ENCODE measurements at places on chromosomes 1 and 21.

- no peak for DNase-seq
- H3K4me1 ChIP-seq: no peaks in the 10 kb centered on the region
- no peak overlapping the region for H3K4me3 ChIP-seq
- no peaks in the 10 kb centered on the region for H3K27me3 ChIP-seq
- H3K27ac ChIP-seq: no peak overlapping the region
- no peaks in the 10 kb centered on the region for H3K36me3 ChIP-seq
Observed at GRCh38 chr21:29655577-29655976, 284.2 kb downstream of the GRIK1 start.

DNA sequence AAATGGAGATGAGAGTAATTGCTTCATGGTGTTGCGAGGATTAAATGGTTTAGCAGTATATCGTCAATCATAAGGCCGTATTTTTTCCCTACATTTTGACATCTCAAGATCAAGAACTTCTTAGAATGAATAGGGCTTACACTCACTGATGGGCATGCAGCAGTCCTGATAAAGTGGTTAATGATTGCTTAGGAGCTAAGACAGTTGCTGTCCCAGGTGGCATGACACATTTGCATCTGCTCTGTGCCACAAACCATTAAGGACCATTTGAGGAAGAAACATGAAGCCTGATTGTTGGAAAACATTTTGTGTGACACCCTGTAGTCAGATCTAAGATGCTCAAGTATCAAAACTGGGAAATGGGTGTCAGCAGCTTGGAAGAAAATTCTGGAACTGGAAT, 81.0 kb upstream of the SGIP1 start:
- no peaks in the 10 kb centered on the region for H3K36me3 ChIP-seq
- no peak overlapping the region for H3K27ac ChIP-seq
- DNase-seq: no peak
- H3K27me3 ChIP-seq: peaks cover 6% of the 10 kb centered on the region
- no peak overlapping the region for H3K4me3 ChIP-seq
- no peaks in the 10 kb centered on the region for H3K4me1 ChIP-seq

DNA sequence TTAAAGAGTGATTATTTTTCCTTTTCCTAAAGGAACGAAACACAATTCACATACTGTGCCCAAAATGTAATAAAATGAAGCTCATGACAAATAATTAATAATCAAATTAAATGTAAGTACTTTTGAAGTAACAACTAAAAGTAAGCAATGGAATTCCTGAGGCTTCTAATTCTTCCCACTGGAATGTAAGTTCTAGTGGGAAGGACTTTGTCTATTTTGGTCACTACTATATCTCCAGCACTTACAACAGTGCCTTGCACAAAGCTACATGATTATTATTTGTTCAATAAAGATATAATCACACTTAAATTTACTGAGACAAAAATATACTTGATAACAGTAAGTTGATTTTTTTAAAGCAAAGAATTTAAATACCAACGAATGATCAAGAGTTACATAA, 128.8 kb downstream of the COQ8A start:
- no peak overlapping the region for H3K27ac ChIP-seq
- no peak overlapping the region for H3K4me3 ChIP-seq
- H3K36me3 ChIP-seq: no peaks in the 10 kb centered on the region

DNA sequence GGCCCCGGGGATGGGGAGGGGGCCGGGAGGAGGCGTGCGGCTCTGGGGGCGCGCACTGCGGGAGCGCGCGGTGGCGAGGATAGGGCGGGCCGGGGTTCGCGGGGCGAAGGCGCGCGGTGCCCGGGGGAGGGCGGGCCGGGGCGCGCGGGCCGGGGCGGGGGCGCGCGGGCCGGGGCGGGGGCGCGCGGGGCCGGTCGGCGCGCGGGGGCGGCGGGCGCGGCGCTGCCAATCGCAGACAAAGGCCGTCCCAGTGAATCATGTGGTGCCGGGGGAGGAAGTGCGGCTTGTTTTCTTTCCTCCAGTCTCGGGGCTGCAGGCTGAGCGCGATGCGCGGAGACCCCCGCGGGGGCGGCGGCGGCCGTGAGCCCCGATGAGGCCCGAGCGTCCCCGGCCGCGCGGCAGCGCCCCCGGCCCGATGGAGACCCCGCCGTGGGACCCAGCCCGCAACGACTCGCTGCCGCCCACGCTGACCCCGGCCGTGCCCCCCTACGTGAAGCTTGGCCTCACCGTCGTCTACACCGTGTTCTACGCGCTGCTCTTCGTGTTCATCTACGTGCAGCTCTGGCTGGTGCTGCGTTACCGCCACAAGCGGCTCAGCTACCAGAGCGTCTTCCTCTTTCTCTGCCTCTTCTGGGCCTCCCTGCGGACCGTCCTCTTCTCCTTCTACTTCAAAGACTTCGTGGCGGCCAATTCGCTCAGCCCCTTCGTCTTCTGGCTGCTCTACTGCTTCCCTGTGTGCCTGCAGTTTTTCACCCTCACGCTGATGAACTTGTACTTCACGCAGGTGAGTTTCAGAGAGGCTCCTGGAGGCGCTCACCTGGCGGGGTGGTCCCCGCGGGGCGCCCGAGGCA, at the start of gene GPR137B:
Gene GPR137B, plus strand, starts transcription at position 287 of the 851 bp plus-strand sequence. Its CDS starts 84 bp downstream, at position 371.
- H3K4me3 ChIP-seq: peak within 1 kb of the TSS; percentile 82
- peaks cover 10% of the 10 kb centered on the region for H3K27me3 ChIP-seq
- no peak within 1 kb of the TSS for H3K27ac ChIP-seq
- no peaks in the 10 kb centered on the region for H3K36me3 ChIP-seq

GRCh38 chr1:237281481-237281880, 239.5 kb downstream of the RYR2 start:
- no peaks in the 10 kb centered on the region for H3K4me1 ChIP-seq
- H3K4me3 ChIP-seq: no peak overlapping the region
- H3K36me3 ChIP-seq: no peaks in the 10 kb centered on the region
- DNase-seq: no peak
- no peaks in the 10 kb centered on the region for H3K27me3 ChIP-seq

GRCh38 chr1:33846861-33847260, 17.0 kb upstream of the HMGB4 start:
- no peaks in the 10 kb centered on the region for H3K36me3 ChIP-seq
- no peak overlapping the region for H3K27ac ChIP-seq
- no peaks in the 10 kb centered on the region for H3K4me1 ChIP-seq
- no peaks in the 10 kb centered on the region for H3K27me3 ChIP-seq
- DNase-seq: no peak

GRCh38 chr1:175171036-175171913, 21.3 kb downstream of the KIAA0040 start:
- H3K36me3 ChIP-seq: peaks cover 70% of the 10 kb centered on the region
- no peak overlapping the region for H3K4me3 ChIP-seq
- H3K27ac ChIP-seq: no peak overlapping the region
- peaks cover 33% of the 10 kb centered on the region for H3K4me1 ChIP-seq

GRCh38 chr1:206490771-206491405, 16.4 kb upstream of the RASSF5 start:
- no peak for DNase-seq
- no peak overlapping the region for H3K27ac ChIP-seq
- H3K4me1 ChIP-seq: no peaks in the 10 kb centered on the region
- no peaks in the 10 kb centered on the region for H3K27me3 ChIP-seq

- H3K4me3 ChIP-seq: peak overlapping the region; percentile 72
- H3K4me1 ChIP-seq: peaks cover 32% of the 10 kb centered on the region
- no peaks in the 10 kb centered on the region for H3K27me3 ChIP-seq
- no peaks in the 10 kb centered on the region for H3K36me3 ChIP-seq
- DNase-seq: peak; percentile 42
Observed at GRCh38 chr1:8604041-8604945, 213.1 kb downstream of the RERE start.

GRCh38 chr1:151723726-151724370, 2.5 kb downstream of the RIIAD1 start:
- peaks cover 39% of the 10 kb centered on the region for H3K27me3 ChIP-seq
- DNase-seq: no peak
- H3K4me3 ChIP-seq: no peak overlapping the region
- no peak overlapping the region for H3K27ac ChIP-seq
- H3K4me1 ChIP-seq: peaks cover 20% of the 10 kb centered on the region
- H3K36me3 ChIP-seq: no peaks in the 10 kb centered on the region

DNA sequence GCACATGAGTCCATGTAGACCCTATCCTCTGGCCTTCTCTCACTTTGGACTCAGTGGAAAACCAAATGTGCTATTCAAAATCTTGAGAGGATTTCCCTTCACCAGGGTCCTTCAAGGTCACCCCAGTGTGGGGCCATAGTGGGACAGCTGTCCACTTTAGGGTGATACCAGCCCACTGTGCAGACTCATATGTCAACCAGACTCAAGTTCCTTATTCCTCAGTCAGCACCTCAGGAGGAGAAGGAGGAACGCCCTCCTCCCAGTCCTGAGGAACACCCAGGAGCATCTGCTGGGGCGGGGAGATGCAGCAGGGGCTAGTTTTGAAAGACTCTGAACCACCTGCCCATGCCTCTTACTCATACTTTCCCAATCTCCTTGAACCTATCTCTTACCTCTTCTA, 340.9 kb downstream of the MATN1 start:
- H3K36me3 ChIP-seq: no peaks in the 10 kb centered on the region
- DNase-seq: no peak
- H3K27me3 ChIP-seq: no peaks in the 10 kb centered on the region

DNA sequence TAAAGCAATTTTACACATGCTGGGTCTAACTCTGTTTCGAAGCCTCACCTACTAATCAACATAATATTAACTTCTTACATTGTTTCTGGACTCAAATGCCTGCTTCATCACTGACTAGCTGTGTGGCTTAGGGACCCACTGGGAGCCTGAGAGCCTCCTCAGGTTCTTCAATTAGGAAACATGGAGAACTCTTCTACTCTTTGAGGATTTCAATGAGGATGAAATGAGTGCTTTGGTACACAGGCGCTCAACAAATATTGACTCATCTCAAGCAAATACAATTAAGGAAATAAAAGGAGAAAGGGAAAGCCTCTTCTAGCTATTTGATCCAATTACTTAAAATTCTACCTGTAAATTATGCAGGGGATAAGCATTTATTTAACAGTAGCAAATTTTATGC, 84.4 kb upstream of the JAK1 start:
- H3K4me1 ChIP-seq: no peaks in the 10 kb centered on the region
- H3K27ac ChIP-seq: no peak overlapping the region
- no peak overlapping the region for H3K4me3 ChIP-seq
- DNase-seq: no peak

- no peaks in the 10 kb centered on the region for H3K4me1 ChIP-seq
- no peaks in the 10 kb centered on the region for H3K36me3 ChIP-seq
- no peak overlapping the region for H3K4me3 ChIP-seq
- DNase-seq: no peak
- peaks cover 2% of the 10 kb centered on the region for H3K27me3 ChIP-seq
Observed at GRCh38 chr1:198788561-198789064, 149.8 kb downstream of the PTPRC start.

Data from CD4-positive, CD25-positive, alpha-beta regulatory T cell (primary cell).